NCI-H2171 (cell line): ENCODE measurements at places on chromosomes 6 and 20.

DNA sequence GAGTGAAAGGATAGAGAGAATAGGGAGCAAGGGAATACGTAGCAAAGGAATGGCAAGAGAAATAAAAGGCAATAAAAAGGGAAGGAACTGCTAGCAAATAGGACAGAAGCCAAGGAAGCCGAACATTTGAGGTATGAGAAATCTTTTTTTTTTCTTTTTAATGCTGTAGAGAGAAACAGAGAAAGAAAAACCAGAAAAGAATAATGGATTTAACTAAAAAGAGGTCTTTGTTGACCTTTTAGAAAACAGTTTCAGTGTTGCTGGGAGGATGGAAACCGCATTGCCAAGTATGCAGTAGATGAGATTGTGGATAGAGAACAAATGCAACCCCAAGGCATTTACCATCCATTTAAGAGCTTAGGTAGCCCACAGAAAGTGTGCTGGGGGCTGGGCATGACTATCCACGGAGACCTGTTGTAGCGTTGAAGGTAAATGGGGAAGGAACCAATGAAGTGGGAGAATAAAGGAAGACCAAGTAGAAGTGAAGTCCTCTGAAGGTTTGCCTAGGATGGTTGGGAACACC is 23.3 kb upstream of the C6orf62 start:
- DNase-seq, result no peak

GRCh38 chr6:17881085-17881858 is 106.2 kb downstream of the KIF13A start:
- DNase-seq, result no peak

DNA sequence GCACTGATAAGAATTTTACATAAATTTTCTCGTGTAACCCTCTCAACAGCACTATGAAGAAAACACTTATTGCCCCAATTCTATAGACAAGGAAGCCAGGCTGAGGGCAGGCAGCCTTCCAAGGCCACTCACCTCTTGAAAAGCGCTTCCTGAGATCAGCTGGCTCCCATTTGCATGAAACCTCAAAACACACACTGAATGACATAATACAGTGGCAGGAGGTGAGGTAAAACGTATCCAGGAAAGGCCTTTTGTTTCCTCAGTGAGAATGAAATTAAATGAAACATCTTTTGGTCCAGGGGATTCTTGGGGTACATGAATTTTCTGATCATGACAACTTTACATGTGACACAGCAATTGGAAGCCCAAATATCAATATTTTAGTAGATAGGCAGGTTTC is 112.5 kb downstream of the WDR27 start:
- DNase-seq, result no peak

DNA sequence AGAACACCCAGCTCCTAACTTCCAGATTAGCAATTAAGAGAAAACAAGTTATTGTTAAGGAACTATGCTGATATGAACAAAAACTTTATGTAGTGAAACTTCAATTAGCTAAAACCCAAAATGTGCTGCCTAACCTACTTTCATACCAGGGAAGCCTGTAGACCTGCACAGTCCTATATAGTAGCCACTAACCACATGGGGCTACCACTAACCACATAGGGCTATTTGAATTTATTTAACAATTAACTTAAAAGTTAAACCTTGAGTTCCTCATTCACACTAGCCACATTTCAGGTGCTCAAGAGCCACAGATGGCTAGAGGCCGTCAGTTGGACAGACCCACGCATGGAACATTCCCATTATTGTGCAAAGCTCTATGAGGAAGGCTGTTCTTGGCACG is 72.4 kb upstream of the LAMP5 start:
- no peak for DNase-seq

DNA sequence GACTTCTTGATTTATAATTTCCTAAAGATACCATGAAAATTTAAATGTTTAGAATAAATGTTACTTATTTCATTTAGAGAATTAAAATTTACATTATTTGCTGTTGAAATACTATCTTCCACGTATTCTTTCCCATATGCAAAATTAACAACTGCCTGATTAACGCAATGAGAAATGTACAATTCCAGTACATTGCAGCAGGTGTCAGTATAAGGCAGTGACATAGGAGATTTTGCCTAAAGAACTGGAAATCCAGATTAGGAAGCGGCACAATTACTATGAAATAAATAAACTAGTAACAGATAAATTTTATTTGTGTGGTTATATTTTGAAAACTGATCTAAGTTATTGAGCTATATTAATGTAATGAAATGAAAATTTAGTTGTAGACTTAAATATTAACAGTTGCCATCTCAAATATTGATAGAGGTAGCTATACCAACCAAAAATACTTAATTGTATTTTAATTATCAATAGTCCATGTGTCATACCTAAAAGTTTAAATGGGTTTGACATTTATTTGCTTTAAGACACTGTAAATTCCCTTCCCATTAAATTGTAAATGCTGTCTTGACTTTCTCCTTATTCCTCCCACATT is 300.2 kb downstream of the UTRN start:
- DNase-seq, result no peak

- peak; percentile 57 for DNase-seq
Observed at GRCh38 chr6:112231164-112231563, 23.2 kb downstream of the LAMA4 start.

- no peak for DNase-seq
Observed at GRCh38 chr20:11777387-11778205, 140.1 kb upstream of the BTBD3 start.

GRCh38 chr6:5754904-5755303 is 251.8 kb downstream of the NRN1 start:
- DNase-seq, result no peak
